A549 treated with CORT108297 at 1 μM for 4 hours (cell line): ENCODE measurements at places on chromosomes 4 and X. TPM values are rescaled to one million over a fixed set of nuclear protein-coding genes. Genes with fewer than 3 reads are reported as not detected.

The NHS gene
- total RNA-seq = 3.4 to 5.6 TPM (median 4.5 TPM) in 5 replicates

The CXCR3 gene
- 0.05 to 0.16 TPM in 2 of 5 replicates, not detected in the others for total RNA-seq

The HPGDS gene
- total RNA-seq = not detected in 5 replicates

The RTL3 gene
- not detected in 5 replicates for total RNA-seq

The CCDC110 gene
- 0.04 to 0.09 TPM (median 0.07 TPM) in 3 of 5 replicates, not detected in the others for total RNA-seq

The EXOC1L gene
- not detected in 5 replicates for total RNA-seq

The DMRTC1 gene
- total RNA-seq = 0.07 TPM in 1 of 5 replicates, not detected in the others
